ENCODE measurements at places on chromosomes 12 and 14. TPM values are rescaled to one million over a fixed set of nuclear protein-coding genes. Genes with fewer than 3 reads are reported as not detected.

DNA sequence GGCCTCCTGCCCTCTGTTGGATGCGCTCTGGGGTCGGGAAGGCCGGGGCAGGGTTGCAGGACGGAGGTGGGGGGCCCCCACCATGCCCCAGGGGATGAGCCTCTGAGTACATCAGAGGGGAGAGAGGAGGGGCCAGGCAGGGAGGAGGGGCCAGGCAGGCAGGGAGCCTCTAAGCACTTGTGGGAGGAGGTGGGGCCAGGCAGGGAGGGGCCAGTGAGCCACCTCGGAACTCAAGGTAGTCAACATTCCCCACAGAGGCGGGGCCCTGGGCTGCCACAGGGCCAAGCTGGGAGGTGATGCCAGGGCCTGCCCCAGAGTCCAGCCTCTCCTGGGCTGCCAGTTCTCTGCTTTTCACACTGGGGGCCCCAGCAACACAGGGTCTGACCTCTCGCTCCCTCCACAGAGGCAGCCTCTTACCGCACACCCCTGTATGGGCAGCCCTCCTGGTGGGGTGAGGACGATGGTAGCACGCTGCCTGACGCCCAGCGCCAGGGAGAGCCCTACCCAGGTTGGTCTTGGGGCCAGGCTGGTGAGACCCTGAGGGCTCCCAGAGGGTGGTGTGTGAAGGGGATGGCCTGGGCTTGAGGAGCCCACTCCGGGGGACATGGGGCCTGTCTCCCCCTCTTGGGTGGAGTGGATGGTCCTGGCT lies 17.4 kb downstream of the CEP170B start:
- DNase-seq = peak; percentile 89

- DNase-seq = peak; percentile 71
Measured at GRCh38 chr12:109112720-109113465, 3.5 kb upstream of the ACACB start.

DNA sequence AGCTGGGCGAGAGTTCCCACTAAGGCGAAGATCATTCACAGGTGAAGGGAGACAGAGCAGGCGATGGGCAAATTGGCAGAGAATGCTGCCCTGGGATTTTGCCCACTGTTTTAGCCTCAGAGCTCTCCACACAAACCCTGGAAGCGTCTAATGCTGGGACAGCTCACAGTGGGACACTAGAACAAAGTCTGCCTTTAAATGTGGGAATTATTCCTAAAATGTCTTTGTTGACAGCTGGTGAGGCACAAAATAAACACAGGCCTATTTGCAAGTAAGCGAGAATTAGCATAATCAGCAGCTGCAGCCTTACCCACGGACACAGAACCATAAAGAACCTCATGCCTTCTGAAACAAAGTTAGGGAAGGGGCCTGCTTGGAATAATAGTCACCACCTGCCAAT lies 824.5 kb downstream of the AACS start:
- DNase-seq = no peak

GRCh38 chr12:67103521-67103920 lies 165.6 kb upstream of the CAND1 start:
- DNase-seq = no peak

The MAP1LC3B2 gene
- polyA plus RNA-seq = 2.4 TPM

The APOLD1 gene
- 7.8 TPM for polyA plus RNA-seq

Data from small intestine (tissue), 16 donors.